Panc1 (cell line): ENCODE measurements at places on chromosomes 5 and 9.

GRCh38 chr5:30100148-30100713 lies 1093.3 kb upstream of the CDH6 start:
- DNase-seq: no peak

DNA sequence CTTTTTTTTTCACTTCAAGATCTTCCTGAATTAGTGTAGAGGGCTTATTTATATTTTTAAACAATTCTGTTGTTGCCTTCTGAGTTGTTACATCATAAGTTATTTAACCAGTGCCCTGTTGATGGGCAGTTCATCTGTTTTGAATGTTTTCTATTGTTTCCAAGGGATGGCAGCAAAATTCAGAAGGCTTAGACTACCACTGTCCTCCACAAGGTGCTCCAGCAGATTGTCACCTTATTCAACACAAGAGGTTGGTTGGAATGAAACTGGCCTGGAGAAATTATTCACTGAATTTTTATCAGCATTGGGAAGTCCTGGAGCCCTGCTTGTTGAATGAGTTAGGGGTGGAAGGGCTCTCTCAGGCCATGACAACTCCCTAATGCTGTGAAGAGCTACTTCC lies 1.3 kb upstream of the KLHL9 start:
- no peak for DNase-seq

- DNase-seq: no peak
Observed at GRCh38 chr5:81924442-81924841, 47.4 kb upstream of the ATG10 start.

DNA sequence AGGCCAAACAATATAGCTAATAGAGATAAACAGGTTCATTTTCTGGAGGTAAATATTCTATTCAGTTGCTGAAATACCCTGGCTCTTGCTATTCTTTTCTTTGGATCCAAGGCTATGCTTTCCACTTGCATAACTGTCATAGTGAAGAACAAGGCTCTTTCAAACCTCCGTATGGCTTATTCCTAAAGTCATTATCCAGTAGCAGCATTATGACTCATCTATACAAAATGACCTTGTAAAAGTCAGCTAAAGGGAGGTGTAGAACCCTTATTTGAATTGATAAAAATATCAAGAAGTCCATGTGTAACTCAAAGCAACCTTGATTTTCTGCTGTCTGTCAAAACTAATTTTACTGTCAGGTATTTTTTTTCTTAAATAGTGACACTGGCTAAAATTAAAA lies 447.8 kb downstream of the PLK2 start:
- no peak for DNase-seq

DNA sequence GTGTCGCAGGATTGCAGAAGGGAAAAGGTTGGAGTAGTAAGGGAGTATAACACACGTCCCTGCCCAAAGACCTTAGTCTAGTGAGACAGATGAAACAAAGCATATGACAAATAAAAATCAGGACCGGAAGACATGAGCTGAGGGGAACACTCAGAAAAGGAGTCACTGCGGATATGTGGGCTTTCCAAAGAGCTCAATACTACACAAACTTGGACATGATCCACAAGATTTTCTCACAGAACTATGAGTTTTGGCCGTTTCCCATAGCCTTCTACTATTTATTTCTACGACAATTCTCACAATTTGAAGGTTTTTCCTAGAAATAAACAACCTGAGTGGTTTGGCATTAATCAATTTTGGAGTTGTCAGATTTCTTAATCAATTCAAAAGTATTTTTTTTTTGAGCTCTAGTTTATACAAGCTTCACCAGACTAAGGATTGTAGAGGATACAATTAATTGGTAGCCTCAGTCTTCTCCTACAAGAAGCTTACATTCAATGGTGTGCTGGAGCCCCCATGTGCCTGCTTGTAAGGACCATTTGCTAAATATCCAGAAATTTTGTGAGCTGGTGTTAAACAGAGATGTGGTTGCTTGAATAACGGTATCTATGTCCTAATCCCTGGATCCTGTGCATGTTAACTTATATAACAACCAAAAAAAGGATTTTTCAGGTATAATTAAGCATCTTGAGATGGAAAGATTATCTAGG lies 91.4 kb downstream of the ADAMTS12 start:
- no peak for DNase-seq

DNA sequence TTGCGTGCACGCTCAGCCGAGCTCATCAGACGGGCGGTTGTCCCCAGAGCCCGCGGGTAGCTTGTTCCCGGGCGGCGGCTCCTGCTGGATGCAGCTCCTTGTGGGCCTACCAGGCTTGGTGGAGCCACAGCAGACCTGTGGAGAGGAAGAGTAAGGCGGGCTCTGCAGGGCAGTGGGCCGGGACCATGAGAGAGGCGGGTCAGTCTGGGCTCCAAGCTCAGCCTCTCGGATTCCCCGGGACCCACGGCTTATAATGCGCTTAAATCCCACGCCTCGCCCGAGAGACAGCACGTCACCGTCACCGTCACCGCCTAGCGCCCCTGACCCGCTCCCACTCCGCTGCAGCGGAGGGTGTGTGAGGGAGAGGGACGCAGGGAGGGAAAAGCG lies 1.9 kb upstream of the ANKRD18A start:
- no peak for DNase-seq

- no peak for DNase-seq
Observed at GRCh38 chr9:94885854-94886447, 159.5 kb downstream of the AOPEP start.

DNA sequence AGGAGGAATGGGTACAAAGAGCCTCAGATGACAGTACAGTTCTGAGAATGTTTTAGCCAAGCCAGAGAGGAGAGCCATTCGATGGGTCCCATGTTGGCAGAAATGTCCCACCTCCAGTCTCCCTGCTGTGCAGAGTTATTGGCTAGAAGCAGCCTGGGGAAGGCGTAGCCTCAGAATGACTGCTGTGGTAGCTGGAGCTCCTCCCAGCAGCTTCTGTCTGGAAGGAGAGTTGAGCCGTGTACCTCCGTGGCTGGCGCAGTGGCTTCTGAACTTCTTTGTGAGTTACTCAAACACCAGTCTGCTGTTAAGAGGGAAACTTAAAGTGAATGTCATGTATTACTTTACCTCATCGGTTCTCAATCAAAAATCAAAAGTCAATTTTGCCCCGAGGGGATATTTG lies 193.3 kb upstream of the SNX2 start:
- DNase-seq: no peak

DNA sequence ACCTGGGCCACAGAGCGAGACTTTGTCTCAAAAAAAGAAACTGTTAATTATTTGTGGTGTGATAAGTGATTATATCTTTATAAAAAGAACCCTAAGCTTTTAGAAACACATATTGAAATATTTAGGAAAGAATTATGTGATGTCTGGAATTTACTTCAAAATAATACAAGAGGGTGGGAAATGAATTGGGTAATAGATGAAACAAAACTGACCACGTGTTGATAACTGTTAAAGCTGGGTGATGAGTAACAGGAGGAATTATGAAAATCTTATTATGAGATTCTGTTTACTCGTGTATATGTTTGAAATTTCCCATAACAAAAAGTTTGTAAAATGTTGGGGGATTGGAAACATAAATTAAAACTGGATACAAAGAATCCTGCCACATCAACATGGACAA lies 33.0 kb upstream of the PPP2CA start:
- no peak for DNase-seq

- no peak for DNase-seq
Observed at GRCh38 chr5:69516769-69517168, 24.2 kb downstream of the OCLN start.

- no peak for DNase-seq
Observed at GRCh38 chr9:125462861-125463291, 201.2 kb downstream of the GAPVD1 start.

GRCh38 chr5:32984851-32985610 lies 273.9 kb downstream of the NPR3 start:
- DNase-seq: no peak

GRCh38 chr5:120982351-120982750 lies 518.3 kb downstream of the PRR16 start:
- DNase-seq: no peak

DNA sequence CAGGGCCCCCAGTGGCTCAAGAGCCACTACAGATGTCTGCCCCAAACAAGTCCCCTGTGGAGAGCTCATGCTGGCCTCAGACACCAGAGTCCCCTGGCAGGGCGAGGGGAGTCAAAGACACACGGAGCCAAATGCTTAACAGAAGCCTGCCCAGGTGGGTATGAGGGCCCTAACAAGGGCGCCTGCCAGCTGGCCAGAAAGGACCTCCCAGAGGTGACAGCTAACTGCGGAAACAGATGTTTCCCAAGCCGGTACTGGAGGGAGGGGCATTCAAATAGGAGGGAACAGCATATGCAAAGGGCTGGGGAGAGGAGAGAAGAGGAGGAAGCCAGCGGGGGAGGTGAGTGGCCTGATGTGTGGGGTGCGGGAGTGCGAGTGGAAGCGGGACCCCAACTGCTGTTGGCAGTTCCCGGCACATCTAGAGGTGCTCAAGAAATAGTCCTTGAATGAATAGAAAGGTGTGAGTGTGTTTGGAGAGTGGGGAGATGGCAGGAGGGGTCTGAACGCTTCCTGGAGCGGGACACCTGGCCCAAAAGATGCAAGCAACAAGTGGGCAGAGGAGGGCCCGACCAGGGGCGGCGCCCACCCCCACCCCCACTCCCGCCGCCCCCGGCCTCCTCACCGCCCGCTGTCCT lies 824 bp downstream of the MXD3 start:
- DNase-seq: no peak

- no peak for DNase-seq
Observed at GRCh38 chr5:25107853-25108252, 463.1 kb upstream of the CDH10 start.
